ENCODE measurements at places on chromosomes 13 and 19. TPM values are rescaled to one million over a fixed set of nuclear protein-coding genes. Genes with fewer than 3 reads are reported as not detected.

DNA sequence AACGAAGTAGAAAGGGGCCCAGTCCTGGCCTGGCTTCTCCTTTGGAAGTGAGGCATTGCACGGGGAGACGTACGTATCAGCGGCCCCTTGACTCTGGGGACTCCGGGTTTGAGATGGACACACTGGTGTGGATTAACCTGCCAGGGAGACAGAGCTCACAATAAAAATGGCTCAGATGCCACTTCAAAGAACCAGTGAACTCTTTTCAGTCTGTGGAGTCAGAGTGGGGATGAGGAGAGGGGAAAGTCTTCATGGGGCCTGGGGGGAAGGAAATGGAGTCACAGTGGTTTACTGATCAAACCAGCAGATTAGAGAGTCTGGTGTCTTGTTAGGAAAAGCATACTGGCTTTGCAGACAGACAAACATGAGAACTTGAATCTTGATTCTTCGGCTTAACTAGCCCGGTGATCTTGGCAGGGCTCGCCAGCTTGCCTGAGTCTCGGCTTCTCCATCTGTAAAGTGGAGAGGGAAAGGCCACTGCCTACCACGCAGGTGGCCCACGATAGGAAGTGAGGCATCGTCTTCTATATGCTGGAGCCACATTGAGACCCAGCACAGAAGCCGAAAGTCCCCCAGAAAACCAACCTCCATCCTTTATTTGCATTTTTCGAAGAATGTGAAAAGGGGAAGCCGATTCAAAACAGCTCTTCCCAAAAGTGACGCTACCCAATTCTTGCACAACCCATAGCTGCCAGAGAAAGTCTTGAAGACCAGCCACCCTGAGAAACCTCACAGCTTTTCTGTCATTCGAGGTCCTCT is at the start of gene FFAR1:
FFAR1 (plus strand) TSS at position 732 of the 759 bp plus-strand sequence. CDS start 3,650 bp downstream, outside the sequence.
- DNase-seq = no peak

DNA sequence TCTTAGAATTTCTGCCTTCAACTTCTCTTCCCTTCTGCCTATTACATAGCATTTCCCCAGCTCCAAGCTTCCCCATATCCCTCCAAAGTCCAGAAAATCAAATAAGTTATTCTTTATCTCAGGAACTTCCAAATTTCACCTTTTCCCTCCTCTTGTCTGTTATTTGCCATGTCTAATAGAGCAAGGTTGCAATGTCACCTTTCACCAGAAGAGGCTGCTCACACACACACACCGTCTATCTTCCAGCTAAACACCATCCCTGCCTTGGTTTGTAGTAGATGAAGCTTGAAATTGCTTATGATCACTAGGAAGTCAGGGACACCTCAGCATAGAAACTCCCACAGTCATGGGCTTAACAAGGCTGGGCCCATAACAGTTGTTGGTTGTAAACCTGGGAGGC is 48.4 kb downstream of the ZNRF4 start:
- no peak for DNase-seq

DNA sequence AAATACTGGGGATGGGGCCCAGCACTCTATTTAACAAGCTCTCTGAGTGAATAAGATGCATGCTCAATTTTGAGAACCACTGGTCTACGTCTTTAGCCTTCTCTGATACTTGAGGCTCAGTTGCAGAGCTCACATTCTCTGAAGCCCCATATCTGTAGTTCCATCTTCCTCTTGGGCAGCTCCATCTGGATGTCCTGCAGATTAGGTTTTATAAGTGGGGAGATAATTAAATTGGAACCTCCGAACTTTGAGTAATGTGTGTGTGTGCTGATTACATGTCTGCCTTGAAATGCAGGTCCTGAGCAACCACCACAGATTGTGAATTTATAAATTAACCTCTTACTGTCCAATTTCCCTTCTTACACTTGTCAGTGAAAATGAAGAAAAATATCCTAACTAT is 7.2 kb upstream of the RASL11A start:
- no peak for DNase-seq

The FUT2 gene
- 7.9 TPM for total RNA-seq

The ZNF766 gene
- 13.2 TPM for total RNA-seq

All from bronchial epithelial cell (primary cell).